ENCODE measurements at places on chromosomes 16 and 17. TPM values are rescaled to one million over a fixed set of nuclear protein-coding genes. Genes with fewer than 3 reads are reported as not detected.

Gene OR3A3
- total RNA-seq: not detected

Gene HSD11B2
- total RNA-seq: 837 TPM

Gene CCL5
- total RNA-seq: 2.6 TPM

Gene TEKT5
- 0.45 TPM for total RNA-seq

Gene CDH11
- total RNA-seq: 4.1 TPM

Gene GDPD3
- total RNA-seq: 178 TPM

Gene MYH8
- total RNA-seq: not detected

Gene ICAM2
- total RNA-seq: not detected

Gene XAF1
- 20.1 TPM for total RNA-seq

Data from stomach (tissue), 19 donors.